Omental fat pad (tissue), 4 donors: ENCODE measurements at places on chromosomes 1 and 21.

- no peak for DNase-seq
These were observed 98.2 kb downstream of the EPHB2 start for GRCh38 chr1:22808676-22809483.

DNA sequence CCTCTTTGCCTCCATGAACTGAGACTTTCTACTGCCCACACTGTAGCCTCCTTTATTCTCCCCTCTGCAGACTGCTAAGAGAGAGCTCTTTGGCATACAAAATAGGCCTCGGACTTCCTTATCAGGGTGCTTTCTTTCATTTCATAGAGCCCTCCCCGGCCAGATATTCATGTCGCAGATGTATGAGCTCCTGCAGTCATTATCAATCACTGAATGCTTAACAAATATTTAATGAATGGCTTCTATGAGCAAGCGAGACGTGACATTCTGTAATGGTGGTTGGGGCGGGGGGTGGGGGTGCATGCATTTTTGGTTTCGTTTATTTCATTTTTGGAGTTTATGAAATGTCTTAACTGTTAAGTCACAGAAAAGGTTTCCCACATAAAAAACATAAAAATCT, 344.8 kb upstream of the KAZN start:
- no peak for DNase-seq

DNA sequence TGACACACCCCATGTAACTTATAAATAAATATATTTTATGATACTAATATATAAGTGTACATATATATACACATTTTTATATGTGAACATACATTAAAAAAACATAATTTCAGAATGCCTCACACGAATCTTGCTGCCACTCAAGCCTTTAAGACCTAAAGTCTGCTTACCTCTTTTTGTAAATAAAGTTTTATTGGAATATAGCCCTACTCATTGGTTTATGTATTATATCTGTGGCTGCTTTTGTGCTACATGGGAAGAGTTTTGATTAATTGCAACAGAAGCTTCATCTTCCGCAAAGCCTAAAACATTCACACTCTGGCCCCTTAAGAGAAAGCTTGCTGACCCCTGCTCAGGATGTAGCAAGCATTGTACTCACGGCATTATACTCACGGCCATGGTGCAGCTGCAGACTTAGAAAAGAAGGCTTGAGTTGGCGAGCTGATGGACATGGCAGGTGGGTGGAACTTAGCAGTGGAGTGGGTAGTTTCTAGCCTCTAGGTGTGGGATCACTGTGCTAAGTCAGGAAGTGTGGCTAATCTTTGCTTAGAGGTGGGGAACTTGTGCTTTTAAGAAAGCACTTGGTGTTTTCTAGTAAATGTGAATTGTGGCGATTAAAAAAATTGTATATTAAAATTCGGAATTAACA, 80.8 kb downstream of the DYRK1A start:
- DNase-seq: no peak

DNA sequence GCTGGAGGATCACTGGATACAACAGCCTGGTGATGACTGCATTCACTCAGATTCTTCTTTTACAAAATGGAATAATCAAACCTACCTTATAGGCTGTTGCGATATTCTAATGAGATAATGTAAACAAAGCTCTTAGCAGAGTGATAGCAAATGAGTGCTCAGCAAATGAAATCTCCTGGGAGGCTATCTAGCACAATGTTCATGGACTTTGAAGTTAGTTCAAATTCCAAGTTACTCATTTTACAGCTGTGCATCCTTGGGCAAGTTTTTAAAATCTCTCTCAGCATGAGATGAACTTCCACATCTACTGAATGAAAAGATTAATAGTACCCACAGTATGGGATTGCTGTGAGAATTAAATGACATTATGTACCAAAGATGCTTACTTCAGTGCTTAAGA, 80.8 kb upstream of the PAPPA2 start:
- DNase-seq: no peak

- DNase-seq: no peak
These were observed 1.4 kb downstream of the JUN start for GRCh38 chr1:58782178-58783089.
